ENCODE measurements at places on chromosomes 6 and 20.

DNA sequence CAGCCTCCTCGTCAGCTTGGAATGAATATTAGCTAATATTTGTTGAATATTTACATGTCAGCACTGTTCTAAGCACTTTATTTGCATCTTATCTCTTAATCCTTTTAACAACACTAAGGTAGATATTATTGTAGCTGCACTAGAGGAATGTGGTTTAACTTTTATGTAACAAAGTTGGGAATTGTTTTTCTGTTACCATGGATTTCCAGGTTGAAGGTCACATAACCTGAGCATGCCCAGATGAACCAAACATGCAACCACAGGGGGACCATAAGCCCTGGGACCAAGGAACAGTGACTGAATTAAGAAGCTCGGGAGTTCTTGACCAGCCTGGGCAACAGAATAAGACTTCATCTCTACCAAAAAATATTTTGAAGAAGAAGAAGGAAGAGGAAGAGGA is 29.1 kb upstream of the YWHAB start:
- DNase-seq, result no peak

DNA sequence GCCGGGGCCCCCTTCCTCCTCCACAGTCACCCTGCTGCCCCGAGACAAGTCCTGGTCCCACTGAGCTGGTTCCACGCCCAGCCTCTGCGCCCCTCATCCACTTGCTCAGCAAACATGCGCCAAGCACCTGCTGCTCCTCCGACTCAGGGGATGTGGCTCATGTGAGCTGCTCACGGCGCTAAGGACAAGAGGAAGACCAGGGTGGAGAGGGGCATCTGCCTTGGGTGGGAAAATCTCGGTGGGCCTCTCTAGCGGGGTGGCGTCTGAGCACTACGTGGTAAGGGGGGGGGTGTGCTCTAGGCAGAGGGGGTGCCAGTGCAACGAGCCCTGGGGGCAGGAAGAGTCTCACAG is 4.5 kb downstream of the LAMA5 start:
- DNase-seq, result no peak

DNA sequence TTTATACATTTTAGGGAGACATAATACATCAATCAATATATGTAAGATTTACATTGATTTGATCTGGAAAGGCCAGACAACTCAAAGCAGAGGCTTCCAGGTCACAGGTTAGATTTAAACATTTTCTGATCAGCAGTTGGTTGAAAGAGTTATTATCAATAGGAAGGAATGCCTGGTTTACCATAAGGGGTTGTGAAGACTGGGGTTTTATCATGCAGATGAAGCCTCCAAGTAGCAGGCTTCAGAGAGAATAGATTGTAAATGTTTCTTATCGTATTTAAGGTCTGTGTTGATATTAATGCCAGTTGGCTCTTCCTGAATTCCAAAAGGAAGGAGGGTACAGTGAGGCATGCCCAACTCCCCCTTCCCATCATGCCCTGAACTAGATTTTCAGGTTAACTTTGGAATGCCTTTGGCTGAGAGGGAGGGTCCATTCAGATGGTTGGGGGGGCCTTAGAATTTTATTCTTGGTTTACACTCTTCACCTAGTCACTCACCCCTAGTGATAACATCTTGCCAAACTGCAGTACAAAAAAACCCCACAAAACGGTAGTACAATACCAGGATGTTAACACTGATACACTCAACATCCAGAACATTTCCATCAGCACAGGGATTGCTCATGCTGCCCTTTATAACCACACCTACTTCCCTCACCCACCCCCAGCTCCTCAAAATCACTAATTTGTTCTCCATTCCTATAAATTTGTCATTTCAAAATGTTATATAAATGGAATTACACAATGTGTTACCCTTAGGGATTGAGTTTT is 259.6 kb upstream of the PLN start:
- no peak for DNase-seq

- DNase-seq, result no peak
Observed at GRCh38 chr6:33729059-33729458, 17.6 kb upstream of the UQCC2 start.

- DNase-seq, result no peak
Observed at GRCh38 chr20:3080939-3081388, 3.6 kb downstream of the AVP start.

- DNase-seq, result peak; percentile 92
Observed at GRCh38 chr6:26532699-26533531, 5.3 kb upstream of the HMGN4 start.

GRCh38 chr6:22896696-22897095 is 327.3 kb downstream of the HDGFL1 start:
- no peak for DNase-seq

DNA sequence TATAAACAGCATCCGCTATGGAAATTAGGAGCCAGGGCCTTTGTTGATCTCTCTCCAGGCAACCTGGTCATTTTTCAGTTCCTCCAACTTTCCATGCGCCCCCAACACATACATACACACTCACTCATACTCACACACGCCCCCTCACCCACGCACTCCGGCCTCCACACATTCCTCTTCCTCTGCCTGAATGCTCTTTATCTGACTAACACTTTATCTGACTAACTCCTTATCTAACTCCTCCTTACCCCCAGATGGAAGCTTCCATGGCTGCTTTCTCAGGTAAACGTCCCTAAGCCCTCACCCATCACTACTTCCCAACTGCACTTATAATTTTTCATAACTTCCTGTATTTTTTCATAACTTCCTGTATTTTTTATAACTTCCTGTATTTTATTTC is 17.4 kb downstream of the CASS4 start:
- no peak for DNase-seq

DNA sequence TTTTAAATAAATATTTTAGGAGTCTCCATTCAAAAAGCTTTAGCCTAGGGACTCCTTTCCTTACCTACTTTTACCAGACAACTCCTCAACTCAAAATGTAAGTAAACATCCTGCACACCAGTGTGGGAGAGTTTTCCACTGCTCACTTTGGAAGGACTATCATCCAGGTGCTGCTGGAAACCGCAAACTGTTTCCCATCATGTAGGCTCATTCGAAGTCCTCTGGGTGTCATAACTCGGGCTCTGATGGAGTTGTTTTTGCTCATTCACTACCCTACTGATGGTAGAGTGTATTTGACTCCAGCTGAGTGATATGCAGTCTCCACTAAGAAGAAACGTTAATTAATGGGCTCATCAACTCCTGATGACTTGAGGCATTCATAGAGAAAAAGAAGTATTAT is 136.5 kb upstream of the AKAP12 start:
- DNase-seq, result no peak

DNA sequence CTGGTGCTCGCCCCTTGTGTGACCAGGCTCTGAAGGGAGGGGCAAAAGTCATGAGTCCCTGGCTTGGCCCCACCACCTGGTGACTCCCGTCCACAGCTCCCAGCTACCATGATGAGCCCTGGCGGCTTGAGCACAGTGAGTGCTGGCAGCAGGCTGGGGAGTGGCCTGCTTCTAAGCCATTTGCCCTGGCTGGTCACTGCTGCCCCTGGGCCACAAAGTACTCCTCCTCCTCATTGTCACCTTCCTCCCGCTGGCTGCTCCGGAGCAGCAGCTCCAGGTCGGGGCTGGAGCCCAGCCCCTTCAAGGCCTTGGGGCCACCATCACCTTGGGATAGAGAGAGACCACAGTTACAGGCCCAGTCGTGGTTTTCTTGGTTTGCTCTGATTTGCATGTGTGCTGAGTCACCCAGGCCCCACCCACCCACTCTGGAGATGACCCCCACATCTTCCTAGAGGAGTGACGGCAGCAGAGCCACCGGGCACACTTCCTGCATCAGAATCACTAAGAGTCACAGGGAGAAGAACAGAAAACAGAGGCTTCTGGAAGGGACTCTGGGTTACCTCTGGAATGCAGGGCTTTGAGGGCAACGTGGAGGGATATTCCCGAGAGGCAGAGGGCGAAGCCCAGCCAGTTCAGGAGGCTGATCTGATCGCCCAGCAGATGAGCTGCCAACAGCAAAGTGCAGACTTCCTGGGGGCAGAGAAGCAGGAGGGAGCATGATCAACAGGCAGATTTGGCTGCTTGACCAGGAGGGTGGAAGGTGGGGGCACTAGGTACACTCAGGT is 42.1 kb upstream of the CDH22 start:
- DNase-seq, result no peak

GRCh38 chr20:63878899-63879663 is 14.0 kb downstream of the TPD52L2 start:
- DNase-seq, result no peak

DNA sequence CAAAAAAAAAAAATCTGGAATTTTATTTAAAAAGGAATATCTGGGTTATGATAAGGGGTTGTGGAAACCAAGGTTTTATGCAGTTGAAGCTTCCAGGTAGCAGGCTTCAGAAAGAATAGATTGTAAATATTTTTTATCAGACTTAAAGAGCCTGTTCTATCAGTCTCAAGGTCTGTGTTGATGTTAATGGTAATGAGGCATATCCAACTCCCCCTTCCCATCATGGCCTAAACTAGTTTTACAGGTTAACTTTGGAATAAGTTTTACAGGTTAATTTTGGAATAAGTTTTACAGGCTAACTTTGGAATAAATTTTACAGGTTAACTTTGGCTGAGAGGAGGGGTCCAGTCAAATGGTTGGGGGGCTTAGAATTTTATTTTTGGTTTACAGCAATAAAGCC is 92.4 kb downstream of the CD24 start:
- DNase-seq, result no peak

- DNase-seq, result no peak
Observed at GRCh38 chr6:105791583-105792318, 294.4 kb upstream of the PRDM1 start.

GRCh38 chr20:40860487-40860902 is 168.1 kb upstream of the TOP1 start:
- DNase-seq, result no peak

GRCh38 chr6:137728386-137729349 is 138.4 kb upstream of the TNFAIP3 start:
- no peak for DNase-seq

DNA sequence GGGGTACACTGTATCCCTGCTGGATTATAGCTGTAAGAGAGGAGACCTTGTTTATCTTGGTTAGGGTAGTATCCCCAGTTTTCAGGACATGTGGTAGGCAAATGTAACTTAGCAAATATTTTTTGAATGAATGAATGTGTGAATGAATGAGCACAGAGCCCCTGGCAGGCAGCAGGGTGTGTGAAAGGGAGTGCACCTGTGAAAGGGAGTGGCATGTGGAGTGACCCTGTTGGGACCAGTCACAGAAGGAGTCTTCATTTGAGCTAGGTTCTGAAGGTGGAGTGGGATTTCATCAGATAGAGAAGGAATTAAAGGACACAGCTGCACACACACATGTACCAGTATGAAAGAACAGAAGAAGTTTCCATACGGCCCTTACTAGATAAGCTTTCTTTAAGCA is 4.9 kb downstream of the SMAP1 start:
- no peak for DNase-seq

DNA sequence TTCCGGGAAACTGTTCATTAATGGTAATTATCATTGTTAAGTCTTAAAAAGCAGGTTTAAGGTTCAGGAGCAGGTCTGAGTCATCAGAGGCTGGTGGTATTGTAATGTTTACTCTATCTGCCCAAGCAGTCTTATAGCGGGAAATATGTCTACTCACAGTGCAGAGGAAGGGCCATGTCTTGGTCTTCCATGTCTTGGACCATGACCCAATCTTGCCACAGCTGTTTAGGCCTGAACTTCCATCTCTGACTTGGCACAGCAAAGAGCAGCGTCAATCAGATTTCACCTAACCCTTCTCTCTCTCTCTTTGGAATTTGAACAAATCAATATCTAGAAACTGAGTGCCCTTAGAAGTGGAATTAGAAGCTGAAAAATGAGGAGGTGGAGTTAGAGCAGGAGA is 25.8 kb downstream of the SLC2A12 start:
- no peak for DNase-seq

GRCh38 chr6:71079677-71080076 is 122.8 kb upstream of the B3GAT2 start:
- no peak for DNase-seq

DNA sequence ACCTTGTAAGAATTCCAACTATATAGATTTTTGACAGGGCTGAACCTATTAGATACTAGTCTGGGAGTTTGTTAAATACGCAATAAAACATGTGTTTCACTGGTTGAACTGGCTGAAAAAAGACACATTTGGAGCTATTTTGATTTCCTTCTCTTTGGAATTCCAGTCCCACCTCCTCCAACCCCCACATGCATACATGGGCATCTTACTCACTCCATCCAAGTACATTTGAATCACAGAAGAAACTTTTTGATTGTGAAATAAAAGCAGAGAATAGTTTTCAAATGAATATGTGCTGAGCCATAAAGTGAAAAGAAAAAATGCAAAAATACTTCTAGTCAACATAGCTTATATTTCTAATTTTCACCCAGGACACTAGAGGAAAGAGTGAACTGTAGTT is 33.9 kb upstream of the STXBP5 start:
- DNase-seq, result no peak

- DNase-seq, result no peak
Observed at GRCh38 chr20:57261457-57262251, 4.8 kb downstream of the BMP7 start.

DNA sequence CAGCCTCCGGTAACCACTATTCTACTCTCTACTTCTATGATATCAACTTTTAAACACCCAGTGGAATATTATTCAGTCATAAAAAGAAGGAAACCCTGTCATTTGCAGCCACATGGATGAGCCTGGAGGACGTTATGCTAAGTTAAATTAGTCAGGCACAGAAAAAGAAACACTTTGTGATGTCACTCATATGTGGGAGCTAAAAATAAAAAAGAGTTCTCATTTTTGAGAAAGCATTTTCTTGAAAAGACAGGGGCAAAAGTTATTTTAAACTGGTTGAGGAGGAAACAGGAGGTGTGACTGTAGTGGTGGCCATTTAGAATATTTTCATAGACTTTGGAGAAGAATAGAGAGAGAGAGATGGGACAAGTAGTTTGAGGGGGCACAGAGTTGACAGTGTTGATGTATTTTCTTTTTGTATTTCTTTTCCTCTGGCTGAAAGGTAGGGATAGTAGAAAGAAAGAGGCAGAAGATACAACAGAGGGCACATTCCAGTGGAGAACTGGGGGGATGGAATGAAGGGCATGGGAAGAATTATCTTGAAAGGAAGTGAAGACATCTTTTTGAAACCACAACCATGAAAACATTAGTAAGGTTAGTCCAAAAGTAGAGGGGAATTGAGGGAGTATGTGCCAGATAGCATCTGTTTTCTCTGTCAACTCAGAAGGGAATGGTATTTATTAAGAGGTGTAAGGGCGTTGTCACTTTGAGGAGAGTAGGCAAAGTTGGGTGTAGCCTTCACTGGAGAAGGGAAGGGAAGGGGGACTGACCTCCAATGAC is 181.3 kb upstream of the GMDS start:
- DNase-seq, result no peak

DNA sequence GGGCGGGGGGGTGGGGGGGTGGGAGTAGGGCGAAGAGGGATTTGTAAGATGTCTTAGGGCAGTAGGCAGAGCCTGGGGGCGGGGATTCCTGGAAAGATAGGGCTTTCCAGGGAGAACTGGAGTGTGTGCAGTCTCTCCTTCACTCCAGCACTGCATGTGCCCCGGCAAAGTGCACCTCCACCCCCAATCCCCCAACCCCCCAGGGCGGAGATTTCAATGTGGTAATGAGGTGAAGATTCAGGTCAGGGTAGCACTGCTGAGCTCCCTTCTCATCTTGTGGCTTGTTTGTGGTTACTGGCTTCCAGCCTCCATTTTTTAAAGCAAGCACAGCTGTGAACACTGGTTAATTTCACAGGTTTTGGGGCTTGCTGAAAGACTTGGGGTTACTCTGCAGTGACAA is 5.9 kb downstream of the TMEM239 start:
- DNase-seq, result no peak
